ENCODE measurements at places on chromosomes 11 and 22.

DNA sequence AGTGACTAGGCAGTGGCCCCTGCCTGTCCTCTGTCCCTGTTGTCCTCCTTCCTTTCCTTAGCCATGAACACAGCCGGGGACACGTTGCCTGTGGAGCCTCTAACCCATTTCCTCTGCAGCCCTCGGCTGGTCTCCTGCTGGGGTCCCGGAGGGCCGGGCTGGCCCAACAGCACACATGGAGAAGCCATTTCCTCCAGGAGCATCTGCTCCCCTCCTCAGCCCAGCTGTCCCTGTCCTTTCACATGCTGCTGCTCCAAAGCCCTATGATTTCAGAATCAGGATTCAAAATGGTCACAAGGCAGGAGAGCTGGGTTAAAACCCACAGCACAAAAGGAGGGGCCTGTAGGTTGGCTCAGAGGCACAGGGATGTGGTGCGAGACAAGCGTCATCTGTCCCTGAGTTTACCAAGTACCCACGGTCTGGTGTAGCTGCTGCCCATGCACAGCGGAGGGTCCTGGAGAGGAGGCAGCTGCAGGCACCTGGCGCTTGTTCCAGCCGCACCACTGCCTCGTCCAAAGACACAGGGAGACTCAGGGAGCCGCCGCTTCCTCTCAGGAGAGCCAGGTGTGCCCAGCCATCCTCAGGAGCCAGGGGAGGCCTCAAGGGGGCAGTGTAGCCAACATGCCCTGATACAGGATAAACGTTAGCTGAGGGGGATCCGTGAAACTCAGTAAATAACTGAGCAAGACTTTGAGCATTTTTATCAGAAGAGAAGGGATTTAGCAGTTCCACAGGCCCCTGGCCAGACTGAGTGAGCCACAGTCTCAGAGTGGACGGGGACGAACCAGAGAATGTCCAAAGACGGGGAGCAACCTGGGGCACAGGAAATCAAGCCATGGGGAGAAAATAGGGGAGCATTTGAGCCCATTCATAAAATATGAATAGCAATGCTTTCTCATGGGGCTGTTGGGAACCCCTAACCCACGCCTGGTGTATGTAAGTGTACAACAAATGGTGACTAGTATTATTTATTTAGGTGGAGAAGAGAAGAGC is 3.9 kb upstream of the VSIG10L2 start:
- peak; percentile 26 for DNase-seq

DNA sequence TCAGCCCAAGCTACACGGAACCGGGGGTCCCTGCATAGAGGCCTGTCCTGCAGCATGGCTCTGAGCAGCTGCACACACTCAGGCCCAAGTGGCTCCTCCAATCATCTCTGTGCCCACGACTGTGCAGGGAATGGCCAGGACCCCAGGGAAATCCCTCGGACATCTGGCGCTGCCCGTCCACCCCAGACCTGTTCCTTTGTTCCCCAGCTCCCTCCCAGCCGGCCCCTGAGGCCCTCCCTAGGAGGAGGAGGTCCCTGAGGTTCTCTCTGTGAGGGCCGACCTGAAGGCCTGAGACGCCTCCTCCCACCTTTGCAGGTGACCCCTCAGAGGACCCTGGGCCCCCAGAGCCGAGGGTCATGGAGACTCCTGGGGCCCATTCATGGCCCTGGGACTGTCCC is 1.1 kb downstream of the MLC1 start:
- DNase-seq = no peak

GRCh38 chr11:125464666-125465065 is 31.4 kb downstream of the FEZ1 start:
- DNase-seq = no peak

DNA sequence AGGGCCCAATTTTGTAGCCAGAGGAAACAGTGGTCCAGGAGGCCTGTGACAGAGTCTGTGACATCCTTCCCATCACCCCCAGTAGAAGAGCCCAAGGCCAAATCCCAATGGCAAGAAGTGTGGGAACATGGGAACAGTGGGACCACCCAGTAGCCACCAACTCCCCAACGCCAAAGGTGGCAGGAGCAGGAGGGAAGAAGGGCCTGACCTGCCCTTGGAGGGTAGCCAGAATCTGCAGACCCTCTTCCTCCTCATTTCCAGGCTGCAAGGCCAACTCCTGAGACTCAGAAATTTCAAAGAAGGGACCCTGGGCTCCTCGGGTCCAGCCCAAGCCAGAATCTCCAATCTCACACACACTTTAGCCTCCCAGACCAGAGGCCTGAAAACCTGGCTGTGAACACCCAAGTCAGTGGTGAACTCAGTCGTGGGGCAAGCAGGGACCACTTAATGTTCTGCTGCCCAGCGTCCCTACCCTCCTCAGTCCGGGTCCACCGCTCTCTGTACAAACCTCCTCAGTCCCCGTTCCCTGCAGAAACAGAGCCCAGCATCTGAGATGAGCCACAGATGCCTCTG is 6.2 kb downstream of the RAB3IL1 start:
- no peak for DNase-seq

DNA sequence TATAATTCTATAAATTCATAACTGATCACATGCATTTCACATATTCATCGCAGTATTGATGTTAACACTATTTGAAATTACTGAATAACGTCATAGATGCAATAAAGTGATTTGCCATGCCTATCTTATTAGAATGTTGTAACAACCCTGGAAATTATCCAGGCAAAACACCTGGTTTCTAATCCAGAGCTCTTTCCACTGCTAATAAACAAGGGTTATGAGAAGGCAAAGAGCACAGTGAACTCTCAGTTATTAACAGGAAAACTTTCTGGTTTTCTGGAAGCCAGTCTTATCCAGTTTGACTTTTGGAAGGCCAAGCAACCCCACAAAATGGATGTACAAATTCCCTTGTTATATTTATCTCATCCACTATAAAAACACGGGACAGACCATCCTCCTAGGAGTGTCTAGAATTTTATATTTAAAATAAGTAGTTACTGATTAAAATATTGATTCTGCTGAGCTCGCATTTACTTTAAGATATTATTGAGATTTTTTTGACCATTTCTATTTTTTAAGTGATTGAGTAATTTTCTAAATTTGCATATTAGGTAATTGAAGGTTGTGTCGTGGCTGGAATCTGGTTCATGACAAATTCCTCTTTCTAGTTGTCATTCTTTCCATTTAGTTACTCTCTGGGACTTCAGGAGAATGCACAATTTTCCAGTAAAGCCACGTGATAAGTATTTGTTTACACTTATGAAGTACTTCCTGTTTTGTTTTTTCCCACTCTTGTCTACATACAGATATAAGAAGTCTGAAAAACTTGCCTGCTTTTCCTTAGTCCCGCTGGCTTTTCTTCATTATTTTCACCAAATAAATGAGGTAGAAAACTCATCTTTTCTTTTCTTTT is 47.9 kb downstream of the DCUN1D5 start:
- no peak for DNase-seq

- no peak for DNase-seq
These were observed 272.0 kb downstream of the BLID start for GRCh38 chr11:121844016-121844415.

DNA sequence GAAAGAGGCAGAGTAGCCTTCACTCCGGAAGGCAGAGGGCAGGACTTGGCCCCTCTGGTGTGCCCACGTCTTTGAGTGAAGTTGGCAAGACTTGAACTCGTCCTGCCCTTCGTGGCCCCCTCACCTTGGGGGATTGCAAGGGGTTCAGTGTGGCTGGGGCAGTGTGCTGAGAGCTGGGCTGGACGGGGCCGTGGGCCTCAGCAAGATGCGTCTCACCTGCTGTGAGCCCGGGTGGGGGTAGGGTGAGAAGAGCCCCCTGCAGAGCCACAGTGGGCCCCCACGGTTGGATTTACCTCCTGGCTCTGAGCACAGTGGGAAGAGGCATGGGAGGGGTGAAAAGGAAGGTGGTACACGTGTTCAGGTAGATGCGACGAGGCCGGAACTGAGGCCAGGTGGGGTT is 81.4 kb upstream of the ATXN10 start:
- DNase-seq = no peak

DNA sequence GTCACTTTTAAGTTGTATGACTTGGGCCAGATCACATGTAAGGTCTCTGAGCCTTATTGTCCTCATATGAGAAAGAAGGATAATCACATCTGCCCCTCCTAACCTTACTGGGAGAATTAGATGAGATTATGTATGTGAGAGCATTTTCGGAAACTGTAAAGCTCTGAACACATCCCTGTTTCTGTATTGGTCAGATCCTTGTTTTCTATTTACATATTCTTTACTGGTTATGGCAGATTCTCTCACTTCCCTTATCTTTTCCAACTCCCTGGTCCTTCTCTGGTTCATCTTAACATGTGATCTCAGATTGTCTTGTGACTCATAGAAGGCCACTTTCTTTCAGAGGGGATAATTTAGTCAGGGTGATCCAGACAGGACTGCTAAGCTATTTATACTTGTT is 41.8 kb downstream of the CCDC81 start:
- DNase-seq = no peak

GRCh38 chr11:13269775-13270174 is 7.8 kb upstream of the BMAL1 start:
- DNase-seq = no peak

DNA sequence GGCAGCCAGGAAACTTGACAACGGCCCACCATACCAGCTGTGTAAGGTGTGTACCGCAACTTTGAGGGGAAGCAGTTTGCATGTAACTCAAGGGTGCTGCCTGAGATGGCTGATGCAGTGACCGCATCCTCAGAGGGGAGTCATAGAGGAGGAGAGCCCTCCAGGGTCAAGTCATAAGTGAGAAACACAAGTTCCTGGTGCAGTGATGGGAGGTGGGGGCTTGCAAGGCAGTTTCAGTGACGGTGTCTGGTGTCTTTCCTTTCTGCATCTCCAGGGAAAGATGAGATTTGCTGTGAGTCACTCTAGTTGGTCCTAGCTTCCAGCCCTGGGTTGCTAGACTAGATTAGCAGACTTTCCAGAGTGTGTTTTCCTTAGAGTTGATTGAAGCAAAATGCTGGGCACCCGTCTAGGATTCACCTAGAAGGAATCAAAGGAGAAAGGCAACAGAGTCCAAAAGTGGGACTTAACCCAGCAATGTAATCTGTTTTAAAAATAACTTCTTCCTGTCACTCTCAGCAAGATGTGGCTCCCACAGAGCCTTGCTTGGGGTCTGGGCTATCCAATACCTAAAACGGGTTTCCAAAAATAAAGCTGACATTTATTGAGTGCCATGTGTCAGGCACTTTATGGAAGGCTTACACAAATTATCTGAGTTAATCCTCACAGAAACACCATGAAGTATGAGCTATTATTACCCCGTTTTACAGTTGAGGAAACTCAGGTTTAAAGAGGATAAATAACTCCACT is 265.4 kb upstream of the PLET1 start:
- DNase-seq = no peak

DNA sequence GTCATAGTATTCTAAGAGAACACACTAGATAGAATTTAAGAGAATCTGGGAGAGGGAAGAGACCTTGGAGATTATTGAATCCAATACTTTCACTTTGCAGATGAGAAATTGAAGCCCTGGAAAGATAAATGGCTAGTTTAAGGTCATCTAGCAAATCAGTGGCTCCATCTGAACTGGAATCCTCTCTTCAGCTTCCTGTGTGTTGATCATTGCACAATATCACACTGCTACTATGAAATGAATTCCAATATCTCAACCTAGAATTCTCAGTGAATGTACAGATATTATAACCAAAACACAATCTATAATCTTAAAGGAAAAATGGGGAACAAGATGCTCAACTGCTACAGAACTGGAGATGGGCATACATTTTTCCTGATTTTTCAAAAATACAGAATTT is 44.1 kb downstream of the DCUN1D5 start:
- DNase-seq = no peak

GRCh38 chr11:111372538-111372937 is 6.5 kb downstream of the POU2AF1 start:
- no peak for DNase-seq

DNA sequence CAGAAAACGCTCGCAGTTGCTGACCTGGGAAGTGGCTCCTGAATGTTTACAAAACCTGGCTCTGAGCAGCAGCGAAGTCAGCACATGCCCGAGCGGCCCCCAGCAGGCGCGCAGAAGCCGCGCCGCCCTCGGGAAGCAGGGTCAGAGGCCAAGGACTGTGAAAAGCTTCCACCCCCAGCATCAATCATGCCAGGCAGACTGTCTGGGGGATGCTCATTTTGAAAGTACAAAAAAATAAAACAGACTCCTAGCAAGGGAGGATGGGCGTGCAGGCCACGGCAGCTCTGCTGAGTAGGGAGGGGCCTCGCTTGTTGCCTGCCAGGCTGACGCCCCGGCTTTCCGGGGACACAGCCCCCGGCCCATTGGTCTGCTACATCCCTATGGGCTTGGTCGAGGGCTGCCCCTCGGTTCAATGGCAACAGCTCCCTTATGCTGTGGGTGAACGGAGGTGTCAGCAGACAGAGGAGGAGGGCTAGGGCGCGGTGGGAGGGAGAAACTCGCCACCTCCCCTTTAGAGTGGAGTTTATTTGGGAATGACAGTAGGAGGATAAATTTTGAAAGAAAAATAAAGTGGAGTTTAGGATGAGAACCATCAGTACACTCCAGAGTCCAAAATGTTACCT is 37.7 kb upstream of the GNB1L start:
- peak; percentile 52 for DNase-seq

DNA sequence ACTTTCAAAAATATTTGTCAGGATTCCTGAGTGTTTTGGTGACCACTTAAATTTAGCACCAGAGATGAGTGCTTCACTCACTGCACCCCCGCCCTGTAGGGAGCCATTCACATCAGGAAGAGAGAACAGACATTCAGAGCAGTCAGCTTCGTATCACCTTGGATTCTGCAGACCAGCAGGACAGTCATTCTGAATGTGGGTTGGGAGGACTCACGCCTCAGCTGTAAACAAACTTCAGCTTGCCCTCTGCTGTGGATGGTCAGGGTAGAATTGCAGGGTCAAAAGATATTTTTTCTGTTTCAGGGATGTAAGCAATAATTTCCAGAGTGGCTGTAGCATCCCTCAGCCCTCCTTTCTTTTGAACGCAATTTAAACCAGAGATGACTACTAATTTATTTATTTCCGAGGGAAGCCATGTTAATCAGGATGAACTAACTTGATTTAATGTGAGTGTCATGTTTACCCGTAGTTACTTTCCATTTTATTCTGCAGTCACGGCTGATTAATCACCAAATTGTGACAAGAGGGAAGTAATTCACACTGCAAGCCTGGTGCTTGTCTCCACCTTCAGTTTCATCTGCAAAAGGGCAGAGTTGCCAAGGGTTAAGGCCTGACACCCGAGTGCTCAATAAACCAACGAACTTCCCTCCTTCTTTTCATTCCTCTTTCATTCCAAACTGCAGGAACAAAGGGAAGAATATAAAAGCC is 174.2 kb upstream of the DDI1 start:
- no peak for DNase-seq

GRCh38 chr11:66663741-66664296 is 13.9 kb downstream of the RBM4B start:
- DNase-seq = no peak

DNA sequence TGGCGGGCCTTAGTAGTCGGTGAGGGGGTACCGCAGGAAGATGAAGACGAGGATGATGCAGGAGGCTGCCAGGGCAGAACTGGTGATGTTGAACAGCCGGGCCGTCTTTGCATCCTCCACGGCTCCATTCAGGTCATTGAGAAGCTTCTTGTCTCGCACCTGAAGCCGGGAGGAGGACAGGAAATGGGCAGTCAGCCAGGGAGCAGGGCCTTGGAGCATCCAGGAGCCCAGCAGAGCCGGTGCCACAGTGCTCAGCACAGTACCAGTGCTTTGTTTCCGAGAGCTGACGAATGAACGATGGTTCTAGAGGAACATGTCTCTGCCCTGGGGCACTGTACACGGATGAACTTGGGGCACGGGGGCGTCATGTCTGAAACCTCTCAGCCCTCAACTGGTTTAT is 15.1 kb downstream of the IFITM10 start:
- no peak for DNase-seq
